ENCODE measurements at places on chromosomes 6 and 20.

DNA sequence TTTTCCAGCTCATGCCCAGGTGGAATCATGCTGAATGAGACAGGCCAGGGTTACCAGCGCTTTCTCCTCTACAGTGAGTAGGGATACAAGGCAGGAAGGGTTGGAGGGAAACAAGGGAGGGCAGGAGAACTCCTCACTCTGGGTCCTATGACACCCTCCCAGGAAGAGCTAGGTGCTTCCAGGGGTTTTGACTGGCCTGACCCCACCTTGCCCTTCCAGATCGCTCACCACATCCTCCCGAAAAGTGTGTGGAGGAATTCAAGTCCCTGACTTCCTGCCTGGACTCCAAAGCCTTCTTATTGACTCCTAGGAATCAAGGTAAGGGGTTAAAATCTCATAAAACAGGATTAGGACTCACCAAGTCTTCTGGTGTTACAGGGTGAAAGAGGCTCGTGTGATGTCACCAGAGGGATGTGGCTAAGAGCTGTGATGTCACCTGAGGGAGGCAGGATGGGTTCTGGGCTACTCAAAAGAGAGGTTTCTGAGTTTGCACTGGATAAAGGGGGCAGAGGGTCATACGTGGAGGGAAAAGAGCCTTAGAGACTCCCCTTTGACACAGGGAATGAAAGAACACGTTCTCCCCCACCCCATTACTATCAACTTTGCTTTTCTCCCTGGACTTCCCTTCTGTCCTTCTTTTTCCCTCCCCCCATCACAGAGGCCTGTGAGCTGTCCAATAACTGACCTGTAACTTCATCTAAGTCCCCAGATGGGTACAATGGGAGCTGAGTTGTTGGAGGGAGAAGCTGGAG lies 1.9 kb downstream of the APOM start:
- H3K36me3 ChIP-seq: peaks cover 2% of the 10 kb centered on the region
- no peak for DNase-seq
- no peaks in the 10 kb centered on the region for H3K27me3 ChIP-seq
- peaks cover 51% of the 10 kb centered on the region for H3K4me1 ChIP-seq
- peak overlapping the region; percentile 70 for H3K27ac ChIP-seq
- no peak overlapping the region for H3K4me3 ChIP-seq

DNA sequence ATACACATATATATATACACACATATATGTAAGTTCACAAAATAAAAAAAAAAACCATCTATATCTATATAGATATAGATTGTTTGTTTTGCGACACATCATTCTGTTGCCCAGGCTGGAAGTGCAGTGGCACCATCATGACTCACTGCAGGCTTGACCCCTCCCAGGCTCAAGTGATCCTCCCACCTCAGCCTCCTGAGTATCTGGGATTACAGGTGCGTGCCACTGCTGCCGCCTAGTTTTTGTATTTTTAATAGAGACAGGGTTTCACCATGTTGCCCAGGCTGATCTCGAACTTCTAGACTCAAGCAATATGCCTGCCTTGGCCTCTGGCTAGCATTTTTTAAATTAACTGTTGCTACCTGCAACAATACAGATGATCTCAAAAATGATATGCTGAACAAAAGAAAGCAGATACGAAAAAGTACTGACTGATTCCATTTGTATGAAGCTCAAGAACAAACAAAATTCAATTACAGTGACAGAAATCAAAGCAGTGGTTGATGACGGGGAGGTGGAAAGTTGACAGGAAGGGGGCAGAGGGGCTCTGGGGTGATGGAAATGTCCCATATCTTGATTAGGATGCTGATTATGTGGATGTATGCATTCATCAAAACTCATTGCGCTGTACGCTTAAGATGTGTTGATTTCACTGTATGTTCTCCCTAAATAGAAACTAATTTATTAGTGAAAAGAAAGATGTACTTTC lies 49.6 kb downstream of the ATXN1 start:
- H3K4me3 ChIP-seq: no peak overlapping the region
- no peaks in the 10 kb centered on the region for H3K27me3 ChIP-seq
- H3K36me3 ChIP-seq: no peaks in the 10 kb centered on the region
- H3K27ac ChIP-seq: peak overlapping the region; percentile 96

DNA sequence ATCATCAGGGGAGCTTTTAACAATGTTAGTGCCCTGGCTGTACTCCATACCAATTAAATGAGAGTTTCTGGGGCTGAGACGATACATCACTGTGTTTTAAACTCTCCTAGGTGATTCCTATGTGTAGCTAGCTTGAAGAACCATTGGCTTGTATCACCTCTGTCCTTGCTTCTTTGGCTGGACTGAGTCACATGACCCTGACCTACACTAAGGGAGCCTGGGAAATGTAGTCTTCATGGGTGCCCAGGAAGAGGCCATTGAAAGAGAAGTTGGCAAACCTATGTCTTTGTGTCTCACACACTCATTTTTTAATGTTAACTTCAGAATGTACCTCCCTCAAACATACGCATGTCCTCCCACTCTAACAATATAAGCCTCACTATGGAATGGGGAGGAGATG lies 506.6 kb downstream of the DHX35 start:
- no peak for DNase-seq
- H3K27ac ChIP-seq: no peak overlapping the region
- peaks cover 13% of the 10 kb centered on the region for H3K27me3 ChIP-seq
- no peaks in the 10 kb centered on the region for H3K4me1 ChIP-seq

DNA sequence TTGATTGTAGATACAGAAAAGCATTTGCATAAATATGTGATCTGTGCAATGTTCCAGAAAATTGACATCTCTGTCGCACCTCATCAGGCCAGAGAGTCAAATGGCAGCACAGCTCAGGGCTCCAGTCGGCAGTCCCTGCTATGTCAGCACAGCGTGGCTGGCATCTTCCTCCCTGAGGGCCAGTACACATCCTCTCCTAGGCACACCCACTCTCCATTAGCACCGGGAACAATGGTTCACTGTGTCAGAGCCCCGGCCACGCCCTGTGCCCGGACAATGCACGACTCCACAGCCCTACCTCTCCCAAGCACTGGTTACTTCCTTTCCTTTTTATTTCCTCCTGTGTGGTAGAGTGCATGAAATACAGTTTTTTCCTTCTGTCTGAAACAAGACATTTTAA lies 114.9 kb downstream of the FOXC1 start:
- H3K27me3 ChIP-seq: no peaks in the 10 kb centered on the region
- no peak for DNase-seq
- H3K4me1 ChIP-seq: peaks cover 21% of the 10 kb centered on the region
- H3K36me3 ChIP-seq: no peaks in the 10 kb centered on the region
- no peak overlapping the region for H3K27ac ChIP-seq

GRCh38 chr6:110949679-110950285 lies 8.7 kb upstream of the GTF3C6 start:
- no peak overlapping the region for H3K27ac ChIP-seq
- H3K27me3 ChIP-seq: no peaks in the 10 kb centered on the region
- no peak for DNase-seq
- no peak overlapping the region for H3K4me3 ChIP-seq

GRCh38 chr6:75281653-75282052 lies 2.9 kb downstream of the TMEM30A start:
- H3K27me3 ChIP-seq: no peaks in the 10 kb centered on the region
- H3K36me3 ChIP-seq: no peaks in the 10 kb centered on the region
- H3K4me3 ChIP-seq: peak overlapping the region; percentile 50

GRCh38 chr6:44176762-44177509 lies 18.3 kb downstream of the CAPN11 start:
- H3K36me3 ChIP-seq: no peaks in the 10 kb centered on the region
- peaks cover 37% of the 10 kb centered on the region for H3K4me1 ChIP-seq
- no peaks in the 10 kb centered on the region for H3K27me3 ChIP-seq
- no peak overlapping the region for H3K27ac ChIP-seq
- H3K4me3 ChIP-seq: no peak overlapping the region

DNA sequence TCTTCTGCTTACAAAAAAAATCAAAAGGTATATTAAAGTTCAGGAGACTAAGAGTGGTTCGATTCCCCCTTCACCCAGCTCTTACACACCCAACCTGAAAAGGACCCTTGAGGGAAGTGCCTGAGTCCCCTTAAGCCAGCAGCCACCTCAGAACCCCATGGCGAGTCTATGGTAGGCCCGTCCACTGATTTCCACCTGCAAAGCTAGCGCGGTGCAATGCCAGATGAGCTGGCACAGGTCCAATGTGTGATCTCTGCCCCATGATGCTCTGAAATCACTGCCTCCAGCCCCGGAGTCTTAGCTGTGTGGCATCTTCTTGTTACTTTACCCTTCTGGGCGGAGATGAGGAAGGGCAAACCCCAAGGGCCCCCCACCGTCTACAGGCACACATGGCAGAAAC lies 109.3 kb downstream of the SMOC2 start:
- no peak for DNase-seq
- H3K27ac ChIP-seq: no peak overlapping the region
- peaks cover 20% of the 10 kb centered on the region for H3K4me1 ChIP-seq

GRCh38 chr20:63706027-63706695 lies 1.6 kb downstream of the ARFRP1 start:
- H3K4me3 ChIP-seq: peak overlapping the region; percentile 86
- no peaks in the 10 kb centered on the region for H3K27me3 ChIP-seq
- peak overlapping the region; percentile 82 for H3K27ac ChIP-seq
- H3K36me3 ChIP-seq: peaks cover 14% of the 10 kb centered on the region
- H3K4me1 ChIP-seq: peaks cover 36% of the 10 kb centered on the region

- peak overlapping the region; percentile 43 for H3K4me3 ChIP-seq
- DNase-seq: no peak
- H3K27ac ChIP-seq: peak overlapping the region; percentile 100
These were observed 234.5 kb upstream of the ZNF217 start for GRCh38 chr20:53828088-53828681.

- DNase-seq: no peak
- peaks cover 33% of the 10 kb centered on the region for H3K36me3 ChIP-seq
- no peak overlapping the region for H3K4me3 ChIP-seq
- no peak overlapping the region for H3K27ac ChIP-seq
These were observed 21.1 kb downstream of the FBXO9 start for GRCh38 chr6:53086302-53086701.

- no peak overlapping the region for H3K4me3 ChIP-seq
- no peak for DNase-seq
- H3K27me3 ChIP-seq: peaks cover 19% of the 10 kb centered on the region
- no peak overlapping the region for H3K27ac ChIP-seq
- peaks cover 1% of the 10 kb centered on the region for H3K36me3 ChIP-seq
These were observed 16.4 kb downstream of the GABRR1 start for GRCh38 chr6:89200706-89201215.

- H3K4me1 ChIP-seq: peaks cover 19% of the 10 kb centered on the region
- H3K27me3 ChIP-seq: no peaks in the 10 kb centered on the region
- H3K27ac ChIP-seq: no peak overlapping the region
- no peaks in the 10 kb centered on the region for H3K36me3 ChIP-seq
- H3K4me3 ChIP-seq: no peak overlapping the region
- no peak for DNase-seq
These were observed 197.2 kb upstream of the SUPT3H start for GRCh38 chr6:45574885-45575284.

DNA sequence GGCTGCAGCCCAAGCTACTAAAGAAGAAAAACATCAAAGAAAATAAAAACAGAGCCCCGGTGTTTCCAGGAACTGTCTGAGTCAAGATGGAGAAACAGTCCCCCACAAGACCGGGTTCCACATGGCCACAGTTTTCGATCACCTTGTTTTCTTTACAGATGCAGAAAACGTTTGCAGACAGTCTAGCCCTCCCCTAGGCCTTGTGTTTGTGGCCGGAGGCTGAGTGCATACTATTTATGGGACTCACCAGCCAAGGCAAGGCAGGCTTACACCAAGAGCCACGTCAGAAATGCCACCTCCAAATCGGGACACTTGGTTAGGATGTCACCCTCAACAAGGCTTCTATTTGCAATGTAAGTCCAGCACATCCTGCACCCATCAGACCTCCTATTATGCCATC lies 97.3 kb downstream of the BMP7 start:
- H3K4me1 ChIP-seq: no peaks in the 10 kb centered on the region
- H3K36me3 ChIP-seq: no peaks in the 10 kb centered on the region
- no peak for DNase-seq
- peaks cover 3% of the 10 kb centered on the region for H3K27me3 ChIP-seq

DNA sequence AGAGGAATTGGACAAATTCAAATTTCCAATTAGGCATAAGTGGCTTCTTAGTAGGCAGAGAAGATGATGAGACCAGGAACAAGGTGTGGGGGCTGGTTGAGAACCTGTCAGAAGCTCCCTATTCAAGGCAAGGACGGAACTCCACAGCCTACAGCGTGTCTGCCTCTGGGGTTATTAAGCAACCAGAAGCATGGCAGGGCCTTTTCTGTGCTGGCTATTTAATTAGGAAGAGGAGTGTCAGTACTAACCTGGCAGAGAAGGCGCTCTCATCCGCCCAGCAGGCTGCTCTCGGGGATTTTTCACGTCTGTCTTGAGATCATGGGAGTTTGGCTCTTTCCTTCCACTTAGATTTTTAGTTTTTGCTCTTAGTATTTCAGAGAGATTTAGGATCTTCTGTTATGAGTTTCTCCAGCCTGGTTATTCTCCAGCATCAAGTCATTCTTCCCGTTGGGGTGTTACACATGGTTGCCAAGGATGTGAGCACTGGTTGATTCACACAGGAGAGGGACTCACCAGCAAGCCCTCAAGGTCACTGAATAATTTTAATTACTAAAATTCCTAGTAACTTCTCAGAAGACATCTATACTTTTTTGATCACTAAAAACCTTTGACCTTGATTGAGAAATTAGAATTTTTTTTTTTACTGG lies 23.9 kb downstream of the ADTRP start:
- H3K4me1 ChIP-seq: no peaks in the 10 kb centered on the region
- H3K27ac ChIP-seq: no peak overlapping the region
- H3K27me3 ChIP-seq: no peaks in the 10 kb centered on the region

GRCh38 chr6:100809346-100809745 lies 71.8 kb downstream of the ASCC3 start:
- DNase-seq: no peak
- H3K4me3 ChIP-seq: no peak overlapping the region
- peaks cover 7% of the 10 kb centered on the region for H3K4me1 ChIP-seq
- no peak overlapping the region for H3K27ac ChIP-seq
- H3K36me3 ChIP-seq: peaks cover 9% of the 10 kb centered on the region

DNA sequence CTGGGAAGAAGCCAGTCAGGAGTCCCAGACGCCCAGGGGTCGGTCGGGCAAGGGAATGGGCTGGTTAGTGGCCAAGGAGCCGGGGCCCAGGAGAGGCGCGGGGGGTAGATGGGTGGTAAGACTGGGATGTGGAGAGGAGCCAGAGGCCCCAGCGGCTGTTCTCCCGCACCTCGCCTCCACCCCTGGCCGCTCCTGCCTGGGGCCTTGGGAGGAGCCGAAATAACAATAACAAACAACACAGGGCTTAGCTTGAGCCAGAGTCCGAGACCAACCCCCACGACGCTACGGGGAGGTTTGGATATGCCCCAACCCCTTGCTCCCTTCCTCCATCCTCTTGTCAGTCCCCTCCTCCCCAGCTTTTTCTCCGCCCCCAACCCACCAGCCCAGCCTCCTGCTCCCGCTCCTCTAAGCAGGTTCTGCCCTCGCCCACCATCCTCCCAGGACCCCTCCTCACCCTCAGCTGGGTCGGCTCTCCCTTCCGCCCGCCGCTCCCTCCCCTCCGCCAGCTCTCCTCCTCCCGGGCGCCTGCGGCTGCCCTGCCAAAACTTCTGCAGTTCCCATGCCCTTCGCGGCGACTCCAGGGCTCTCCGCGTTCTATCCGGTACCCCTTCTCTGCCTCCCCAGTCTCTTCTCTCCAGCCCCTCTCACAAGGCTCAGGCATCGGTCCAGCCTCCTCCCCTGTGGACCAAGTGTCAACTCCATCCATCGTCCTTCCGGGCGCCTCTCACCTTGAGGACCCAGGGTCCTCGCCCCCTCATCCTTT lies 1.1 kb downstream of the RNF39 start:
- no peak for DNase-seq
- H3K36me3 ChIP-seq: peaks cover 20% of the 10 kb centered on the region
- H3K4me3 ChIP-seq: peak overlapping the region; percentile 65
- no peak overlapping the region for H3K27ac ChIP-seq
- H3K27me3 ChIP-seq: peaks cover 82% of the 10 kb centered on the region

Measured in chondrocyte (in vitro differentiated cells).